Astrocyte of the spinal cord (primary cell): ENCODE measurements at places on chromosomes 7 and 10.

DNA sequence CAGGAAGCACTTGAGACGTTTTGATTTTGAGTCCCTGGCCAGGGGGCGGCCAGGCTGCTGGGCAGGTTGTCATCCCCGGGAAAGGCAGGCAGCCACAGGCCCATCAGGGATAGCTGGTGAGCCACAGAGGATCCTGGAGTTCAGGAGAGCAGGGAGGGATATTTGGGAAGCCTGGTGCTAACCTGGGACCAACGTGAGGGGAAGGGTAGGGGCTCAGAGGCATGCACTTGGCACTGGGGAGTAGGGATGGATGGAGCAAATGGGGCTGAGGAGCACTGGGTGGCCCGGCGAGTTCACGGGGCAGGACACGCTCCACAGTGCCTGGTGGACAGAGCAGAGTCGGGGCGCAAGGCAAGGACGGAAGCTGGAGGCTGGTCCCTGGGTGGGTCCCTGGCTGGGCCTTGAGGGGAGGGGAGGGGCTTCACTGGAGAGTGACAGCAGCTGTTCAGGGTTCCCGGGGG, 30.2 kb downstream of the LRRC27 start:
- DNase-seq = no peak

- no peak for DNase-seq
Measured at GRCh38 chr7:34425194-34425593, 232.8 kb upstream of the NPSR1 start.

- peak; percentile 72 for DNase-seq
Measured at GRCh38 chr10:131947631-131948347, 33.9 kb downstream of the BNIP3 start.

GRCh38 chr7:158324397-158325360, 262.9 kb downstream of the PTPRN2 start:
- DNase-seq = no peak

- no peak for DNase-seq
Measured at GRCh38 chr7:2939193-2939885, 95.2 kb upstream of the GNA12 start.

GRCh38 chr10:30502266-30503060, 68.5 kb downstream of the MAP3K8 start:
- DNase-seq = no peak

- DNase-seq = no peak
Measured at GRCh38 chr10:35722636-35723035, 80.5 kb upstream of the FZD8 start.

DNA sequence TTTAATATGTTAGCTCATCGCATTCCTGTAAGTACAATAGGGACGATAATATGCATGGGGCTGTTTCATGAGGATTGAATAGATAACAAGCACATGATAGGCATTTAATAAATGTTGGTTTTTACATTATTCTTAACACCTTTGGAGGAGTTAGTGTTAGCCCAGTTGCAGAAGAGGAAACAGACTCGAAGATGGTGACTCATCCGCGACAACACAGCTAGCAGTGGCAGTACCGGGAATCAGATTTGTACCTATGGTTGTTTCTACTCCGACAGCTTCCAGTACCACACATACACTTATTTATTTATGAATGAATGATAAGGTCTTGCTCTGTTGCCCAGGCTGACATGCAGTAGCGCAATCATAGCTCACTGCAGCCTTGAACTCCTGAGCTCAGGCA, 2.9 kb downstream of the LRMDA start:
- no peak for DNase-seq

GRCh38 chr7:43394441-43395130, 188.3 kb upstream of the STK17A start:
- DNase-seq = no peak

DNA sequence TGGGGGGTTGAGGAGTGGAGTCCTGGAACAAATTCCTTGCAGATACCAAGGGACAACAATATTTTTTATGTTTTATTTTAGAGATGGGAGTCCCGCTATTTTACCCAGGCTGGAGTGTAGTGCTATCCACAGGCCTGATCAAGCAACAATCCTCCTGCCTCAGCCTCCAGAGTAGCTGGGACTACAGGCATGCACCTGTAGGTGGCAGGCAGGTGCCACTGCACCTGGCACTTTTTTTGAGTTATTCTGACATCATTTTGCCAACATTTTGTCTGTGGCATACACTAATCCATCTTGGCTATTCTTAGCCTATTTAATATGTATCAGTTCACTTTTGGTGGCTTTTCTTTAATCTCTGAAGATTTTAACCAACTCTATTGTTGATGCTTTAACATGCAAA, 317.8 kb upstream of the MTPN start:
- no peak for DNase-seq

- DNase-seq = no peak
Measured at GRCh38 chr7:158570449-158571170, 17.0 kb downstream of the PTPRN2 start.

GRCh38 chr10:117186832-117187615, 10.3 kb upstream of the KCNK18 start:
- DNase-seq = no peak

GRCh38 chr7:29408841-29409243, 154.8 kb upstream of the PRR15 start:
- peak; percentile 65 for DNase-seq
